ENCODE measurements at places on chromosomes 6 and 20.

DNA sequence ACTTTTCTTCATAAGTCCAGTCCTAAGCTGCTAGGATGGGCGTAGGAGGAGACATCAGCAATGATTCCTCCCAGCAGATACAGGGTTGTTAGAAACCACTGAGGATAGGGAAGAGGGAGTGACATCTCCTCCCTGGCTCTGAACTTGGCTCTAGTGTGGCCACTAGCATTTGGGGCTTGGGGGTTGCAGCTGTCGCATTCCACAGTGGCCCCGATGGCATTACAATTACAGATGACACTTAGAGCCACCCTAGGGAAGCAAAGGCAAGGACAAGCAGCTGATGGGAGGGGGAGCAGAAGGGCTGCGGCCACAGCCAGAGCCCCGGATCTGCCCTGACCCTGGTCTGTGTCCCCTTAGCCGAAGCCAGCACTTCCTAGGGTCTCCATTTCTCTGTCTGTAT lies 9.5 kb upstream of the CDKN1A start:
- DNase-seq: no peak

- peak; percentile 19 for DNase-seq
Observed at GRCh38 chr6:39822846-39823815, 31.0 kb downstream of the DAAM2 start.

DNA sequence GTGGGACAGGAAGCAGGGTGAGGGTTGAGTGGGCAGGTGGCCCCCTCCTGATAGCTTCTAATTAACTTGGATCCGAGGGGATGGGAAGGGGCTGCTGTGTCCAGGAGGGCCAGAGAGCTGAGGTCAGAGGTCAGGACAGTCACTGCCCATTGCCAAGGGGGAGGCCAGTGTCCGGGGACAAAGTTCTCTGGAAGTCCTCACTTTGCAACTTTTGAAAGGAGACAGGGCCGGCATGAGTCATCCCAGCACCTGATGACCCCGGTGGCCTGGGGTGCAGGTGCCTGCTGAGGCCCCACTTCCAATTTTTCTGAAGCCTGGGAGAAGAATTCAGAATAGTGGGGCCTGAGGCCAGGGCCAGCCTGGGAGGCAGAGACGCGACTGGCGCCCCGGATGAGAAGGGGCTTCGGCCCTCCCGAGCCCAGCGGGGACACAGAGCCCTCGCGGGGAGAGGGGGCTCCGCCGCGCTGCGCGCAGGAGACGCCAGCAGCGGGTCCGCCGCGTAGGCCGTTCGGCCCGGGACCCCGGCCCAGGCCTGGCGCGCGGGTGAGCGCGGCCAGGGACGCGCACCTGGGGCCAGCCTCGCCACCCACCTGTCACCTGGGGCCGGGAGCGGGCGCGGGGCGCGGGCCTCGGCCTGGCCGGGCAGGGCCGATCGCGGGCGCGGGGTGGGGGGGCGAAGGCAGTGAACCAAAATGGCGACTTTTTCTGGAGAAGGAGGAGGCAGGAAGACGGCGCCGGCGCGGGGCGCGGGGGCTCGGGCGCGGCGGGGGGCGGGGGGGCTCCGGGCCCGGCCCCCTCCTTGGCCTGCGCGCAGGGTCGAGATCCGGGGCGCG lies 586 bp downstream of the ZNF512B start:
- peak; percentile 49 for DNase-seq

- DNase-seq: no peak
Observed at GRCh38 chr6:81763968-81764367, 11.5 kb upstream of the TENT5A start.

DNA sequence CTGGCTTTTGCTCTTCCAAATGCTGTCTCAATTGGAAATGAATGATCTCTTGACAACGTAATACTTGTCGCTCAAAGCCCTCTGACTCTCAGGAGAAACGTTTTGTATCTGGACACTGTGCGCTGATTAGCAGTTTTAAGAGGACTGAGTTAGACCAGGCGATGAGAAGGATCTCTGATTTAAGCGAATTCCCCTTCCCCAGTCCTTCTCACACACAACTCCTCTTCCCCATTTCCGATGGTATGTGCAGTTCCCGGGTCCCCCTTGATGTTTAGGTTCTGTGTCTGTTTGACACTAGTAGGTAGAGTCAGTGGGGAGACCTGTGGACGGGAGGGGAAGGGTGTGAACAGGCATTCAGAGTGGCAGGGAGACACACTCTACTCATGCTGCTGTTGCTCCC lies 2.5 kb downstream of the ZDHHC14 start:
- peak; percentile 15 for DNase-seq

- DNase-seq: no peak
Observed at GRCh38 chr6:143620447-143620846, 57.3 kb upstream of the PHACTR2 start.
